ENCODE measurements at places on chromosomes 16 and 17.

- DNase-seq, result no peak
Measured at GRCh38 chr16:85952811-85953210, 53.8 kb downstream of the IRF8 start.

- DNase-seq, result no peak
Measured at GRCh38 chr16:27070776-27071175, 4.0 kb downstream of the C16orf82 start.

- DNase-seq, result peak; percentile 49
Measured at GRCh38 chr17:68200689-68201417, 47.0 kb upstream of the AMZ2 start.

- DNase-seq, result no peak
Measured at GRCh38 chr17:45975640-45976295, 23.3 kb upstream of the STH start.

DNA sequence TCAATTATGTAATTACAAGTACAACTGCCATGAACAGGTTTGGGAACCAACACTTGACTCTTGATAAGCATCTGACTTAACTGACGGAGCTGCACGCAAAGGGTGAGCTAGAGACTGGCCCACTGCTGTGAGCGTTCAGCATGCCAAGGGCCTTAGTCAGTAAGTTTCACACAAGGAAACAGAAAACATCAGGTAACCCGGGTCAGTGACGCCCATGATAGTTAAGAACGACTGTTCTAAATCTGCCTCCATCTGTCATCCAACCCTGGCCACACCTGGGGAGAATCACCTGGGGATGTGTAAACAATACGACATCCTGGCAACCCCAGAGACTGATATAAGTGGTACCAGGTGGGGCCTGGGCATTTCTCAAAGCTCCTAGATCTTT, 12.3 kb downstream of the SMIM5 start:
- DNase-seq, result no peak

GRCh38 chr17:55433029-55433628, 11.5 kb upstream of the MMD start:
- DNase-seq, result no peak

GRCh38 chr16:13438064-13438463, 481.9 kb upstream of the ERCC4 start:
- no peak for DNase-seq

Measured in stimulated activated CD8-positive, alpha-beta memory T cell treated with anti-CD3 and anti-CD28 coated beads, Interleukin-7, amount 100 ng/mL, for 1 hour (primary cell).